G401 (cell line): ENCODE measurements at places on chromosomes 6 and 20.

- DNase-seq: no peak
Observed at GRCh38 chr6:168050225-168050880, 28.7 kb downstream of the FRMD1 start.

DNA sequence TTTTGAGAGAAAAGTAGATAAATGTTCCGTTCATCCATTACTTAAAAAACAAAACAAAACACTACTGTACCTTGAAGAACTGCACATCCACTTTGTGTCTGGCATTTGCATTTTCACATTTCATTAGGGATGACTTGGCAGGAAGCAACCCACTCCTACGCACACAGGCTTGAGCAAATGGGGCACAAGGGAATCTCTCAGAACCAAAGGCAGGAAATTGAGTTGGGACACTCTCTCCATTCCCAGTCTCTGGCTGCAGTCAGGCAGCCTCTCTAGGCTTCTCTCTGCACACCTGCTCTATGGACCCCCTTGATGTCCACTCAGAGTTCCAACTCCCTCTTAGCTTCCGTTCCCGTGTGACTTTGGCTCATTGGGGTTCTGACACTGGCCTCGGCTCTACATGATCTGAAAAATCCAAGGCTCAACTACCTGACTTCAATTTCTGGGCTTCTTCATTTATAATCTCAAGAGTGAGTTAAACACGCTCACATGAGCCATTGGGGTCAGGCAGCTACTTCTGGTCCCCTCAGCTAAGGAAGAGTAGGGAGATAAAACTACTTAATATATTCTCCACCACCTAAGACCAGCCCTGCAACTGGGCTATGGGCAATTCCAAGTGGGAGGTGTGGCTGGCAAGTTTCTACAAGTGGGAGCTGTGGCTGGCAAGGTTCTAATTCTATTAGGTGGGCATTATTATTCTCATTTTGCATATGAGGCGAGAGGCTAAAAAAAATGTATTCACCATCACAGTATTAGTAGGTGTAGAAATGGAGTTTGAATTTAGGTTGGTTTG, 251.9 kb downstream of the SOD2 start:
- DNase-seq: no peak

GRCh38 chr20:54477191-54477955, 2.0 kb downstream of the DOK5 start:
- DNase-seq: no peak

DNA sequence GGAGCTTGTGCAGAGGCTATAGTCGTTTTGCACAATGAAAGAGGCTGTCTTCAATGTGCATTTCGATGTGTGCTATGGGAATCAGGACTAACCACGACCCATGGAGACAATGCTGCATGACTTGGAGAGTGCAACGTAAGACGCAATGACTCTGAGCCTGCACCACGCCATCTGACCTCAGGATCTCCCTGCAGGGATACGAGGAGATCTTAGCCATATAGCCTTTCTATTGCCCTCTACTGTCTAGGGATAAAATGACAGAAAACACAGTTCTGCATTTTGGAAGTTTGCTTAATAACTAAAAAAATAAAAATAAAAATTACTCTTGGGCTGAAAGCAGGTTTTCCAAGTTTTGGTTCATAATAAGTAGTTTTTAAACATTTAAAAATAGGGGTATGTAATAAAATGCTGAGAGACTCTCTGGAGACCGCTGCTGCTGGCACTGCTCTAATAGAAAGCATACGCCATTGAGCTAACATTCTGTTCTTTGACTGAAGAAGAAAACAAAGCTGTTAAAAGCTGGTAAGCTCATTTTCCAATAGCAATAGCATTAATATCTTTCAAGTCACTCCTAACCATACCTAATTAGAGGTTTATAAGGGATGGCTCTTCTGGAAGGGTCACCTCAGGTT, 87.2 kb downstream of the PDE7B start:
- no peak for DNase-seq

- DNase-seq: no peak
Observed at GRCh38 chr20:50560867-50561266, 50.7 kb downstream of the PTPN1 start.
